ENCODE measurements at places on chromosomes 11 and 22.

DNA sequence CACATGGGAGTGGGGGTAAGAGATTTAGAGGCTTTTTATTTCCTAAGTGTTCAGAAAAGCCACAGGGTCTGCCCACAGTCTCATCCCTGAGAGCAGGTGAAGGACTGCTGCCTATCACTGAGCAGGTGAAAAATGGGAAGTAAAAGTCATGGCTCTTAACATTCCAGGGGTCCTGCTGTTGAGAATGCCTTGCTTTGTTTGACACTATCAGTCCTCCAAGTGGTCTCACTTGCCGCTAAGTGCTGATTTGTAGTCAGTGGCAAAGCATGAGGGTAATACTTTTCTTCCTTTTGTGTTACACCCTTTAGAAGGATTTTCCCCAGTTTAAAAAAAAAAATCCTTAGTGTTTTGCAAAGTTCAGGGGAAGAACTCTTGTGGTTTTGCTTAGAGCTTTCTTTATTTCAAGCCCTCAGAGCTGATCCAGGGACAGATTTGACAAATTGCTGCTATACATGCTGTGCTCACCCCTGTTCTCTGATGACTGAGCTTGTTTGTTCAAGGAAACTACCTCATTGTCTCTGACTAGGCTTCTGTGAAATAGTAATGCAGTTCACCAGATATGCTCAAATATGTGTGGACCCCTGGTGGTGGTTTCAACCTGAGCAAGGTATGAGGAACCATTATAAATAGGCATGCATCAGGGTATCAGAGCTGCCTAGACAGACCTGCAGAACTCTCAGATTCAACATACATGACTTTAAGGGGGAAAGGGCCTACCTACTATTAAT, 141.0 kb downstream of the ARHGAP42 start:
- peak; percentile 75 for DNase-seq
- H3K4me1 ChIP-seq, result peaks cover 20% of the 10 kb centered on the region
- H3K4me3 ChIP-seq, result no peak overlapping the region
- no peaks in the 10 kb centered on the region for H3K36me3 ChIP-seq
- no peaks in the 10 kb centered on the region for H3K27me3 ChIP-seq
- H3K27ac ChIP-seq, result peak overlapping the region; percentile 75

GRCh38 chr22:17952273-17952801, 72.0 kb downstream of the MICAL3 start:
- H3K4me3 ChIP-seq, result no peak overlapping the region
- peaks cover 55% of the 10 kb centered on the region for H3K4me1 ChIP-seq
- no peak overlapping the region for H3K27ac ChIP-seq
- H3K27me3 ChIP-seq, result no peaks in the 10 kb centered on the region

DNA sequence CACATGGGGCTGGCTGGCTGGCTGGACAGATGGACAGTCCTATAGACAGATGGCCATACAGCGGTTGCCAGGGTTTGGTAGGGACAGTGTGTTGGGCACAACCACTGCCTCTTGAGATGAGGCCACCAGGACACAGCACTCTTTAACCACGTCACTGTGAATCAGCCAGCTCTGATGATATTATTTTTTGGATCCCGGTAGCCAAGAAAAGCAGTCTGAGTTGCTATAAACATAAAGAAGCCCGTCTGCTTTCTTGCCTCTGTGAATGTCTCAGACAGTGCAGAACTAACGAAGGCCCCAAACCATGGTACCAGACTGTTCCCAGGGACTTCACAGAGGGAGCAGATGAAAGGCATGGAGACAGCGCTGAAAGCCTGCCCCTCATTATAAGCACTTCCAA, 115.9 kb upstream of the CSNK2A3 start:
- peaks cover 49% of the 10 kb centered on the region for H3K27me3 ChIP-seq
- peak; percentile 12 for DNase-seq
- no peaks in the 10 kb centered on the region for H3K36me3 ChIP-seq
- H3K4me3 ChIP-seq, result no peak overlapping the region
- no peaks in the 10 kb centered on the region for H3K4me1 ChIP-seq
- H3K27ac ChIP-seq, result no peak overlapping the region

DNA sequence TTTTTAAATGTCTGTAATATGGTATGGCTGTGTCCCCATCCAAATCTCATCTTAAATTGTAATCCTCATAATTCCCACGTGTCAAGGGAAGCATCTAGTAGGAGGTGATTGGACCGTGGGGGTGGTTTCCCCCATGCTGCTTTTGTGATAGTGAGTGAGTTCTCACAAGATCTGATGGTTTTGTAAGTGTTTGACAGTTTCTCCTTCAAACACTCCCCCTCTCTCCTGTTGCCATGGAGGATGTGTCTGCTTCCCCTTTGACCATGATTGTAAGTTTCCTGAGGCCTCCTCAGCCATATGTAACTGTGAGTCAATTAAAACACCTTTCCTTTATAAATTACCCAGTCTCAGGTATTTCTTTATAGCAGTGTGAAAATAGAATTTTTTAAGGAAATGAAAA, 31.1 kb upstream of the CD44 start:
- H3K27me3 ChIP-seq, result no peaks in the 10 kb centered on the region
- H3K4me1 ChIP-seq, result peaks cover 6% of the 10 kb centered on the region
- no peak for DNase-seq

- H3K4me1 ChIP-seq, result peaks cover 3% of the 10 kb centered on the region
- peak; percentile 92 for DNase-seq
- no peaks in the 10 kb centered on the region for H3K27me3 ChIP-seq
- H3K27ac ChIP-seq, result no peak overlapping the region
- H3K36me3 ChIP-seq, result no peaks in the 10 kb centered on the region
- no peak overlapping the region for H3K4me3 ChIP-seq
Observed at GRCh38 chr11:74929431-74930363, 19.2 kb downstream of the XRRA1 start.

DNA sequence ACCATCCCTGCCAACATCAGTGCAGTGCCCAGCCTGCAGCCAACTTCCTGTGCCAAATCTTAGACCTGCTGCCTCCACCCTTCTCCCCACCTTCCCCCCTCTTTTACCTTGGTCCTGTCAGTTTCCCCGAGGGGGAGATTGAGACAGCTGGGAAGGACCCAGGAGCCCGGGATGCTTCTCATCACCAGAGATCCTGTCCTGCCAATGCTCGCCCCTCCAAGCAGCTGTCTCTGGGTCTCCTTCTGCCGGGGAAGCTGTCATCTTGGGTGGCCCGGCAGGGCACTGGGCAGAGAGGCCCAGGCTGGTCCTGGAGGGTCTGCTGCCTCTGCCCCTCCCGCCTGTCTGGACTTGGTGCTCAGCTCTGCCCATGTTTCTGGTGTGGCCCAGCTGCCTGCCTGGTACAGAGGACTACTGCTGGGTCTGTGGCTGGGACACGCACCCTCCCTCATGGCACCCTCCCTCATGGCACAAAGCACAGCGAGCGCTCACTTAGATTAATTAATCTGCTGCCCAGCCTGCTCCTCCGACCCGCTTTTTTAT, 60.4 kb upstream of the THY1 start:
- no peaks in the 10 kb centered on the region for H3K36me3 ChIP-seq
- H3K4me3 ChIP-seq, result no peak overlapping the region

DNA sequence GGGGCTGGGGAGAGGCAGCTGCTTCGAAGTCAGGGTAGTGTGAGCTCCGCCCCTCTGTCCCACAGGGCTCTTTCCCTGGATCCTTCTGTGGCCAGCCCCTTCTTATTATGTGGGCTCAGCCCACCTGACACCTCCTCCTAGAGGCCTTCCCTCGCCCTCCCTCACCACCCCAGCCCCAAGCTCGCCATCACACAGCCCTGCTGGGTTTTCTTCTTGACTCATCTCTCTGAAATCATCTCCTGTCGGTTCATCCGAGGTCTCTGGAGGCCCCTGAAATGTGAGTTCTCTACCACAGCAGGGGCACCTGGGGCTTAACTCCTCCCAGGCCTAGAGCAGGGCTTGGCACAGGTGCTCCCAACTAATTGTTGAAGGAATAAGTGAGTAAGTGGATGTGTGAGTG, 65.2 kb downstream of the CACNA1I start:
- no peak for DNase-seq
- peaks cover 15% of the 10 kb centered on the region for H3K4me1 ChIP-seq
- H3K27me3 ChIP-seq, result peaks cover 37% of the 10 kb centered on the region
- H3K36me3 ChIP-seq, result no peaks in the 10 kb centered on the region

DNA sequence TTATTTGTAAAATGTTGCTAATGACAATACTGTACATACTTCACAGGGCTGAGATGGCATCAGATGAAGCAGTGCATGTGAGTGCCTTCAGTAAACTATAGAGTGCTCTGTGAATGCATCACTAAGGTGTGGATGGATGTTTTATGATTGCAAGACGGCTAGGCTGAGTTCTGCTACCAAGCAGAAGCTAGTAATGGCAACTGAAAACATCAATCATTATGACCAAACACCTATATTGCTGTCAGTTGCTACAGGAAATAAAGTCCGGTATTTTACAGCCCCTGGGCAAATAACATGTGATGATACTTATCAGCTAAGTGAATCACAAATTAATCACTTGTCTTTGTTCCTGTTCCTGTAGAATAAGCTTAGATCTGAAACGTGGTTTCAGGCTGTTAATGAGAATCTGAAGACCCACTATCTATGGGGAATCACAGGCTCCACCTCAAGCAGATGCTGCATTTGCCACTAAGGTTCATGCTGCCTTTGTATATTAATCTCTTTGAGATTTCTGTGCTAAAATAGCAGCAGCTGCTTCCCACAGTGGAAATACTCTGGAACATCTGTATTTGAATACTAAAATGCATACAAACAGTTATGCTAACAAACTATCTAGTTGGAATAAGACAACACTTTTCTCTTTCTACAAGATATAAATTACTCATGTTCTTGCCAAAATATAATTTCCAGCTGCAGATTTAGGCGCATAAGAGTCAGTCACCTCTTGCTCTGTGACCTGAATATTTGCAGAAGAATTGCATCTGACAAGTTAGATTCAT, 254.0 kb upstream of the PITPNB start:
- no peak for DNase-seq
- no peak overlapping the region for H3K27ac ChIP-seq
- no peaks in the 10 kb centered on the region for H3K4me1 ChIP-seq
- no peaks in the 10 kb centered on the region for H3K36me3 ChIP-seq
- H3K27me3 ChIP-seq, result no peaks in the 10 kb centered on the region
- H3K4me3 ChIP-seq, result no peak overlapping the region
